Parietal lobe (tissue), 2 donors: ENCODE measurements at places on chromosomes 1 and 21. TPM values are rescaled to one million over a fixed set of nuclear protein-coding genes. Genes with fewer than 3 reads are reported as not detected.

Gene SLFNL1
- 4.4 TPM for total RNA-seq

Gene LCE3C
- total RNA-seq: not detected

Gene NPPA
- total RNA-seq: not detected

Gene PEX11B
- total RNA-seq: 29.1 TPM

Gene GLIS1
- not detected for total RNA-seq

Gene ST6GALNAC5
- 41.0 TPM for total RNA-seq

Gene H6PD
- total RNA-seq: 11.3 TPM

Gene LCK
- total RNA-seq: not detected

Gene DIRAS3
- total RNA-seq: 1.9 TPM

Gene SPATA1
- 0.63 TPM for total RNA-seq

Gene ACOT11
- total RNA-seq: 7.2 TPM

Gene ZMYND12
- 0.63 TPM for total RNA-seq
